HepG2 (cell line): ENCODE measurements at places on chromosomes 7 and 10. TPM values are rescaled to one million over a fixed set of nuclear protein-coding genes. Genes with fewer than 3 reads are reported as not detected.

Gene PHTF2
- 9.2 and 10.2 TPM in 2 replicates for total RNA-seq

Gene SLC18A3
- total RNA-seq: not detected in 2 replicates

Gene FAM149B1
- 9.1 and 9.3 TPM in 2 replicates for total RNA-seq

Gene HOXA7
- not detected in 2 replicates for total RNA-seq

Gene EIF5AL1
- 0.14 and 0.22 TPM in 2 replicates for total RNA-seq

Gene C7orf57
- not detected in 2 replicates for total RNA-seq
